Stimulated activated CD4-positive, alpha-beta T cell treated with anti-CD3 and anti-CD28 coated beads, TNF-alpha, amount 100 ng/mL, for 24 hours (primary cell): ENCODE measurements at places on chromosomes 12 and 14.

GRCh38 chr14:88049936-88050335, 45.0 kb downstream of the GPR65 start:
- no peak for DNase-seq

DNA sequence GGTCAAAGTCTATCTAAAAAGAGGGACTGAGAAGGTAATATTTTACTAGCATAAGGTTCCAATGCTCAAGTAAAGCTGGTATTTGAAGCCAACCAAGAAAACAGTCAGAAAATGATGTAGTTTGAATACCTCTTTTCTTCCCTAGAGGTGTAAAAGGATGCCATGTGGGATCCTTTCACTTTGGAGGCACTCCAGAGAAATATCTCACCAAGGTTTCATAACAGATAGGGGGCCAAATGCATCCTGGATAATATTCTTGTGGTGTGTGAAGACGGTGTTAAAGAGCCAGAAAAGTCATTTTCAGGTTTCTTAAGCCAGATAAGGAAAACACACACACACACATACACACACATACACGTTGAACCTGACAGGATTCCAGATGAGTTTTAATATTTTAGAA, 136.1 kb upstream of the PRKD1 start:
- DNase-seq, result no peak

GRCh38 chr12:112367965-112368364, 14.3 kb downstream of the HECTD4 start:
- DNase-seq, result no peak

GRCh38 chr12:108080363-108080762, 48.7 kb upstream of the WSCD2 start:
- DNase-seq, result no peak

DNA sequence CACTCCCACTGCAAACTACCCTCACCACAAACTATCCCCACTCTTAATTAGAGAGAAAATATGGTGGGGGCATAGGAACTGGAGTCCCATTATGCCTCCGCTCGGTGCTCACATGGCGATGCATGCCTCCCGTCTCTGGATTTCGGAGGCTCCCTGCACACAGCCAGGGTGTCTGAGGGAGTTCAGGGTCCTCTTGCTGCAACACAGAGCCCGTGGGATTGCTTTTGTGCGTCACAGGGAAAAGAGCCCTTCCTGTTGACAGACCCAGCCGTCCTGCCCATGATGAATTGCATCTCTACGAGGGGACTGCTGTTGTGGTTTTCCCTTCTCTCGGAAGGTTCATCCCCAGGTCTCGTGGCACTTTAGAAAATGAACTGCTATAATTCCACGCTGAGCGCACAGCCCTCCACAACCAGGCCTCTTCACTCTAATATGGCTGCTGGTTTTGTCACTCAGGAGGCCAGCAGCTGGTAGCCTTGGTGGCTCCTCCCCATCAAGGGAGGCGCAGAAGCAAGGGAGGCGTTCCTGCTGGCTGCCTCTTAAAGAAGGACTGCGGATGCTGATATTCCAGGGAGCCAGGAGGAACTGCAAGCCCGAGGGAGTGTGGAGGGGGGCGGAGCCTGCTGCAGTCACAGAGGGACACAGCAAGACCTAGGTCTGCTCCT, 158.0 kb downstream of the KCNA5 start:
- no peak for DNase-seq

DNA sequence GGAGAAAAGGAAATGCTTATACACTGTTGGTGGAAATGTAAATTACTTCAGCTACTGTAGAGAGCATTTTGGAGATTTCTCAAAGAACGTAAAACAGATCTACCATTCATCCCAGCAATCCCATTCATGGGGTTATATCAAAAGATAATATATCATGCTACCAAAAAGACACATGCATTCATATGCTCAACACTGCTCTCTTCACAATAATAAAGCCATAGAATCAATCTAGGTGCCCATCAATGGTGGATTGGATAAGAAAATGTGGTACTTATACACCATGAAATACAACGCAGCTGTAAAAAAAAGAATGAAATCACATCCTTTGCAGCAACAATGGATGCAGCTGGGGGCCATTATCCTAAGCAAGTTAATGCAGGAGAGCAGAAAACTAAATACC, 1487.7 kb upstream of the SEL1L start:
- DNase-seq, result no peak

DNA sequence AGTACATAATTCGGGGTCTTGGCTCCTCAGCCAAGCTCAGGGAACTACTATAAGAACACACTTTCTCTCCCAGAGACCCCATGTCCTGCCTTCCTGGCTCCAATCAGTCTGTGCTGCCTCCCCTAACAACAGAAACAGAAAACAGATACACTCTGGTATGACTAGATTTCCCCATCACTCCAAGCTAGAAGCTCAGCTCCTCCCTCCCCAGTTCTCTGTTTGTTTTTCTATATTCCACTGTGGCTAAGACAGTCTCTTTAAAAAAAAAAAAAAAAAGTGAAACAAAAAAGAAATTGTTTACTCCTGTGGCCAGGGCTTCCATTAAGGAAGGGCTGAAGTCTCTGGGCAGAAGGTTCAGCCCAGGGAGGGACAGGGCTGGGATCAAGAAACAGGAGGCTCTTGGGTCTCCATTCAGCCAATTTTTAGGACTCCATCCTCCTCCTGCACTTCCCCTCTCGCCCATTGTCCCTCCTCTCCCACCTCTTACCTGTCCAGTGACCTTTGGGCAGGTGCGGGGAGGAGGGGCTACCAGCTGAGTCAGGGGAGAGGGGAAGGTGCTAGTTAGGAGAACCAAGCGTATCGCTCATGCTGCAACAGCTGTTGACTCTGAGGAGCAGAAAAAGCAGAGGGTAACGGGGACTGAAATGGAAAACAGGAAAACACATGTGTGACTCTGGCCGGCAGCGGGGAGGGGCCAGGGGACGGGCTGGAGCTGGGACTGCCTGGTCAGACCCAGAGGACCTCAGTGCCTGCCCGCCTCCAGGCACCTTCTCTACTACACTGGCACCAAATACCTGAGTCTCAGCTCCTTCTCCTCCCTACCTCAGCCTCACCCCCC, 4.1 kb upstream of the SLC7A7 start:
- no peak for DNase-seq

GRCh38 chr14:65243766-65244442, 141.6 kb upstream of the MAX start:
- DNase-seq, result no peak

GRCh38 chr14:56686416-56686815, 106.8 kb downstream of the TMEM260 start:
- DNase-seq, result no peak

- DNase-seq, result no peak
Observed at GRCh38 chr14:101118233-101118632, 214.7 kb upstream of the RTL1 start.

- DNase-seq, result no peak
Observed at GRCh38 chr12:62694632-62695031, 228.0 kb downstream of the MON2 start.

DNA sequence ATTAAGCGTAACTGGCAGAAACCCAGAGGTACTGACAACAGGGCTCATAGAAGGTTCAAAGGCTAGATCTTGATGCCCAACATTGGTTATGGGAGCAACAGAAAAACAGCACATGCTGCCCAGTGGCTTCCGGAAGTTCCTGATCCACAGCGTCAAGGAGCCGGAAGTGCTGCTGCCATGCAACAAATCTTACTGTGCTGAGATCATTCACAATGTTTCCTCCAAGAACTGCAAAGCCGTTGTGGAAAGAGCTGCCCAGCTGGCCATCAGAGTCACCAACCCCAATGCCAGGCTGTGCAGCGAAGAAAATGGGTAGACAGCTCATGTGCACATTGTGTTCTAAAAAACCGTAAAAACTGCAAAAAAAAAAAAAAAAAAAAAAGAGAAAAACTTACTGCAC, 192.3 kb downstream of the MON2 start:
- no peak for DNase-seq

- no peak for DNase-seq
Observed at GRCh38 chr12:115661112-115661511, 616.4 kb downstream of the MED13L start.

DNA sequence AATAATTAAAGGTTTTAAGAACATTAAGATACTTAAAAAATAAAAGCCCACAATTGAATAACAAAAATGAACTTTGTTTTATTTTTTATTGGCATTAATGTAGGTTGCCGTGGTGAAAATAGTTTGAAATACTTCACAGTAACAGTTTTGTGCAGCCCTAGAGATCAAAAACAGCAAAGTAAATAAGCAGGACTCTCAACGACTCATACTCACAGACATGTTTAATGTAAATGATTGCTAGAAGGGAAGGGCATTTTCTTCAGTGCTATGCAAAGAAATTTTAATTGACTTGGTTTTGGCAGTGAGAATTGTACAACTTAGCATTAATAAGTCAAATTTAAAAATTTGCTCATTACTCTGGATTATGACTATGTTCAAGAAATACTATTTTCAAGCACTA, 16.0 kb downstream of the TRMT5 start:
- DNase-seq, result no peak

DNA sequence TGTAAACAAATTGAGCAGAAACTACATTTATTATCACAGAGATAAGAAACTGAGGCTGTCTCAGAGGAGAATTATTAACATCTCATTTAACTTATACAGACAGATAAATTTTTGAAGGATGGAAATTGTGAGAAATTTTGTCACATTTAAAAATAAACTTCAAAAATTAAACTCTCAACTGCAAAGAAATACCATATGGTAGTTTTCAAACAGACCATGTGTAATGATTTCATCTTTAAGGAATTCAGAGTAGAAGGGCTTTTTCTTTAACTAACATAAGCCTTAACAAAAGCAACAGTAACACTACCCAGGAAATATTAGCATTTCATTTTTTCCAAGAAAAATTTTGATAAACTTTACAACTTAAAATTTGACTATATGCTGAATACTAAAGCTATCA, 26.6 kb downstream of the NUP37 start:
- no peak for DNase-seq

GRCh38 chr12:55931780-55932550, 1.0 kb downstream of the DGKA start:
- no peak for DNase-seq

GRCh38 chr14:40623643-40624042, 983.0 kb upstream of the LRFN5 start:
- no peak for DNase-seq

GRCh38 chr12:108213871-108214445, 84.9 kb downstream of the WSCD2 start:
- no peak for DNase-seq

DNA sequence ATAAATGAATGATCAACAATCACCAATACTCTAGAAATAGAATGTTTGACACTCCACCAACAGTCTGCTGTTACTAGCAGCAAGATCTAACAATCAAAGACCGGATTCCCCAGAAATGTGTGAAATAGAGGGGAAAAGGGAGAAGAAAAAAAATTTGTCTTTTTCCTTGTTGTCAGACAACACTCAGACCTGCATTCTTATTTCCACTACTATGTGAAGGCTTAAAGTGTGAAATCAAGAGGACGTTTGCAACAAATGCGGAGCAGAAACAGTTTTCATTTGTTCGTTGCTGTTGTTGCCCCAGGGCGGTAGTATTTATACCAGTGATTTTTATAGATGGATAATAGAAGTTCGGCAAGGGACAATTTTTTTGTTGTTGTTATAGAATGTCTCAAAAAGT, 9.2 kb downstream of the NKX2-1 start:
- no peak for DNase-seq

DNA sequence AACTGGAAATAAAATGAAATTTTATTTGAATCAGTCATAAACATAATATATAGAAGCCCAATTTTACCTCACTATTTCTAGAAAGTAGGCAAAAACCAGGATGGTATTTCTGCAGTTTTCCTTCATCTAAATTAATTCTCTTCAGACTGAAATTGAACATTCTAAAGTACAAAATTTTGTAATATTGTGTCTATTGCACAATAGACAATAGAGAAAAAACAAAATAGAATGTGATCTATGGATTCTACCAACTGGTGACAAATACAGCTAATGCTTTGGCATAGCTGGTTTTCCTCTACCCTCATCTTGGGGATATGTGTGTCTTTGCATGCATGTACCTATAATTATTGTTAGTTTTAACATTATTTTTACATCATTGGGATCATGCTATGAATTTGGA, 8.5 kb upstream of the PTPRR start:
- DNase-seq, result no peak

- DNase-seq, result peak; percentile 57
Observed at GRCh38 chr12:113135178-113136127, at the start of gene RASAL1. Gene RASAL1 (minus strand): TSS chr12:113135761. CDS start chr12:113135462, 299 bp downstream.

- DNase-seq, result peak; percentile 6
Observed at GRCh38 chr14:53306267-53306721, 153.2 kb upstream of the DDHD1 start.

DNA sequence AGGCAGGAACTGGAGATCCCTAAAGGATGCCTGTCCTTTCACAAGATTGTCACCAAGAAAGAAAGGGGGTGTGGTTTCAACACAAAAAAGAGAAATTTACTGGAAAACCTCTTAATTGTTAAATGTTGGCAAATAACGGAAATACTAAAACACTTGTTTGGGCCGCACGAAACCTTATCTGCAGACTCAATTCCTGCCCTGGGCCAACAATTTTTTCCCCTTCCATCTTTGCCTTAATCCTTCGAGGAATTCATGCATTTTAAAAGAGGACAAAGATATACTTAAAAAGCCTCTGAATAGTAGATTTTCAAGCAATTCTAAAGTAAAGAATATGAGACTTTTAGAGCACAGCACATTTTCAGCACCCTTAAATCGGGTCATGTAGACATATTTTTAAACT, 366.2 kb downstream of the DUSP6 start:
- DNase-seq, result no peak

- no peak for DNase-seq
Observed at GRCh38 chr12:12587878-12588277, 23.8 kb upstream of the CREBL2 start.

- no peak for DNase-seq
Observed at GRCh38 chr14:43877351-43877960, 629.6 kb downstream of the FSCB start.

GRCh38 chr14:94051115-94051514, 25.0 kb downstream of the OTUB2 start:
- DNase-seq, result no peak

DNA sequence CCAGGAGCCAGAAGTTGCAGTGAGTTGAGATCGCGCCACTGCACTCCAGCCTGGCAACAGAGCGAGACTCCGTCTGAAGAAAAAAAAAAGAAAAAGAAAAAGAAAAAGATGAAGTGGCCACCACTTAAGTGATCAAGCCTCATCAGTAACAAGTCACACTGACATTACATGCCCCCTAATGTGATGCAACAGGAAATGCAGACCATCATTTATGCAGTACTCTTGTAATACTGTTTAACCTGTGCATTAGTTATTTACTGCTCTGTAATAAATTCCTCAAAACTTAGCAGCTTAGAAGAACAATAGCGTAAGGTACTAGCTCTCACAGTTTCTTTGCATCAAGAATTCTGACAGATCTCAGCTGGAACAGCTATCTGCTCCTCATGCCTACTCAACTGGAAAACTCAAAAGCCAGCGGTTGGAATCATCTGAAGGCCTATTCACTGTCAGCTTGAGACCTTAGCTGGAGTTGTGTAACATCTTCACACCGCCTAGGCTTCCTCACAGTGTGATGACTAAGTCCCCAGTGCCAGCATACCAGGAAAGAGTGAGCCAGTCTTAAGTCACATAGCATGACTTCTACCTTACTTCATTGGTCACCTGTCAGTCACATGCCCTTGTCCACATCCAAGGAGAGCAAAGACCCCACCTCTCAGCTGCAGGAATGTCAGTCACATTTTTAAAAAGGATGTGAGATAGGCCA, 31.5 kb downstream of the EPS8 start:
- no peak for DNase-seq
